CD4-positive, alpha-beta T cell (primary cell): ENCODE measurements at places on chromosomes 6 and 20.

GRCh38 chr6:122839472-122839871 lies 50.4 kb downstream of the SMPDL3A start:
- DNase-seq = peak; percentile 11

GRCh38 chr6:7153789-7154188 lies 46.0 kb downstream of the RREB1 start:
- DNase-seq = no peak

DNA sequence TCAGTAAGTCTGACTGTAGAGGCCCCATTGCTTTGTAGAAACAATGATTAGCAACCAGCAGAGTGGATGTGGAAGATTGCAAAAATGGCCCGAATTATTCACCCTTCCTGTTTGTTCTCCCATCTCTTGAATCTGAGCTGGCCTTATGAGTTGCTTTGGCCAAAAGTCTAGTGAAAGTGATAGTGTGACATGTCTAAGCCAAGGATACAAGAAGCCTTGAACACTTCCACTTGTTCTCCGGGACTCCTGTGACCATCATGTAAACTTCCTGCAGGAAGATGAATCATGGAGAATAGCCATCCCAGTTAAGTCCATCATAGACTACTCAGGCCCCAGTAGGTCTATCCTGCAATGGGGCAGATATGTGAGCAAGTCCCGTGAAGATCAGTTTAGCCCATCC lies 252.0 kb upstream of the JAG1 start:
- DNase-seq = no peak

GRCh38 chr20:57509665-57510237 lies 15.2 kb downstream of the CTCFL start:
- no peak for DNase-seq

- peak; percentile 24 for DNase-seq
Observed at GRCh38 chr6:73285674-73286283, 22.8 kb upstream of the KHDC1 start.

DNA sequence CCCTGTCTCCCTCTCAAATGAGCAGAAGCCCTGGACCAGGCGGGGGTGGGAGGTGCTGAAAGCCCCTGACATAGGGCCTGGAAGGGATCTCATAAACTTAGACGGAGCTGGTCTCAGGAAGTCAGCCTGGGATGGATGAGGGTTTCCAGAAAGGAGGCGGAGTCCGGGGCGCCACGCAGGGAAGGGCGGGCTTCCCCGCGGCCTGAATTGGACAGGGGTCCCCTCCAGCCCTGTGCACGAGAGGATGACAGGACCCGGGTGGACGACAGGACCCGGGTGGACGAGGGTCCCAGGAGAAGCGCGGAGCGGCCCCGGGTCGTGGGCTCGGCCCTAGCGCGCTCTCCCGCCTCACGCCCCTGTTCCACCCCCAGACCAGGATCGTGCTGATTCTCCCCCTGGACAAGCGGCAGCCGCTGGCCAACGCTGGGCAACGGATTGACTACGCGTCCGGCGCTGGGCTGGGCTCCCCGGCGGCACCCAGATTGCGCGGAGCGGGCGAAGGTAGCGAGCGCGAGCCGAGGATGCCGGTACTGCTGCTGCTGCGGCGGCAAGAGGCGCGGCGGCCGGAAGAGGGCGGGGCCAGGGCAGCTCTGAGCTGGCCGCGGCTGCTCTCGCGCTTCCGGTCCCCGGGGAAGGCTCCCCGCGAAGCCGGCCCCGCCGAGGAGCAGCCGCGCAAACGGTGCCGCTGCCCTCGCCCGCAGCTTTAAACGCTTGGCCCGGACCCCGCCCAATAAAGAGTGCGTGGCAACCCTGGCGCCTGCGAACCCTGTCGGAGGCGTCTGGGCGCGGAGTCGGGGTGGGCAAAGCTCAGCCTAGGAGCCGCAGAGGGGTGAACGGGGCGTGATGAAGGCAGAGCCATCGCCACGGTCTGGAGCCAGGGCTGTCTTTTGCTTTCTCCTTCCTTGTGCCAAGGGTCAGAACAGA lies 1.3 kb downstream of the C20orf144 start:
- DNase-seq = peak; percentile 82

DNA sequence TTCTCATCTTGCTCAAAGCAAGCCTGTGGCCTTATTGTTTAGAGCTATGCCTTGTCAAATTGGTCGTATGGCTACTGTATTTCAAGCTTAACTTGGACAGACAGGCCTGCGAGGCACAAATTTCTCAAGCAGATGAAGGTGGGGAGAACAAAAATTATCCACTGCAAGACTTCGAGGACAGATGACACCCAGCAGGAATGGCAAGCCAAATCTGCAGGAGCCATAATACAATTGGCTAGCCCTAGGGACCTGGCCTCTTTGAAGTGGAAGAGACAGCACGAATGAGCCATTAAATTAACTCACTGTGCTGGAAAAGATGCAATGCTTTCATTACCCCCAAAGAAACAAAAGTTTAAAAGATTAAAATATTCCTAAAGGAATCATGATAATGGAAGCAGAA lies 5.0 kb upstream of the BLOC1S5 start:
- DNase-seq = no peak

GRCh38 chr6:144711661-144712060 lies 426.5 kb downstream of the UTRN start:
- DNase-seq = no peak

GRCh38 chr20:25573288-25574251 lies 11.8 kb downstream of the NINL start:
- no peak for DNase-seq
